ENCODE measurements at places on chromosomes 12 and 14. TPM values are rescaled to one million over a fixed set of nuclear protein-coding genes. Genes with fewer than 3 reads are reported as not detected.

Gene PLCZ1
- total RNA-seq: not detected

Gene SPATS2
- 17.5 TPM for total RNA-seq

Gene IL22
- total RNA-seq: not detected

Gene FSCB
- not detected for total RNA-seq

Gene PTPN6
- total RNA-seq: 255 TPM

Gene ORAI1
- 60.5 TPM for total RNA-seq

Gene CCDC88C
- 175 TPM for total RNA-seq

Gene PTHLH
- not detected for total RNA-seq

Measured in T-helper 2 cell treated with Interferon-gamma antibody and Interleukin-4, amounts not matched to agents 100 ng/mL and 5 ng/mL, for 36 hours (primary cell).